ENCODE measurements at places on chromosomes 1 and 21.

DNA sequence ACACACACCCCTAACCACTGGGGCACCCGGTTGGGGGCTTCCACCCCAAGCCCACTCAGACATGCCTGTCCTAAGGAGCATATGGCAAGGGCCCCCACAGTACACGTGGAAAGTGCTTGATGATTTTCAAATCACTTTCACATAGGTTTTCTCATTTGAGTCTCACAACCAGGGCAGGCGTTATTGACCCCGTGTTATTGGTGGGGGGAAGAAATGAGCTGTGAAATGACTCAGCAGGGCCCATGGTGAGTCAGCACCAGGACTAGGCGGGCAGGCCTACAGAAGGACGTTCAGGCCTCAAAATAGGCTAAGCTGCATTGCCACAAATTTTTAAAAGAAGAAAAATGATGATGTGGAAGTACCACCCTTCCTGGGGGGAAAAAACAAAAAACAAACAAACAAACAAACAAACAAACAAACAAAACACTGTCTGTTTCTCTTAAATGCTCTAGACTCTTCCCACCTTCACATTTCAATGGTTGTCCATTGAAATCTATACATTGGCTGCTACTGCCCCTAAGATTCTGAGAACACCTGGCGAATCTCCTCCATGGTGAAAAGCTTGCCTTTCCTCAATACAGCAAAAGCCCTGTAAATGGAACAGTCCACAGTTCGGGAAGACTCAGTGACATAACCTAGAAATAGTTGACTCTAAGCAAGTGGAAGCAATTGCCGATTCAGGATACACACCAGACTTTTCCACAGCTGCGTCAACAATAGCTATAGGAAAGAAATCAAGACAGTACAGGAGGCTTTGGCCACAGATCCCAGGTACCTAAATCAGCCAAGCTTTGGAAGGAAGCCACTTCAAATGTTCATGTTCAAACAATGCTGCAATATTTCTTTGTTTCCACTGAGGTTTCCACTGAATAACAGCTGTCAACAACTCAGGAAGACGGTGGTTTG lies 234.7 kb downstream of the TOMM20 start:
- DNase-seq = peak; percentile 76

DNA sequence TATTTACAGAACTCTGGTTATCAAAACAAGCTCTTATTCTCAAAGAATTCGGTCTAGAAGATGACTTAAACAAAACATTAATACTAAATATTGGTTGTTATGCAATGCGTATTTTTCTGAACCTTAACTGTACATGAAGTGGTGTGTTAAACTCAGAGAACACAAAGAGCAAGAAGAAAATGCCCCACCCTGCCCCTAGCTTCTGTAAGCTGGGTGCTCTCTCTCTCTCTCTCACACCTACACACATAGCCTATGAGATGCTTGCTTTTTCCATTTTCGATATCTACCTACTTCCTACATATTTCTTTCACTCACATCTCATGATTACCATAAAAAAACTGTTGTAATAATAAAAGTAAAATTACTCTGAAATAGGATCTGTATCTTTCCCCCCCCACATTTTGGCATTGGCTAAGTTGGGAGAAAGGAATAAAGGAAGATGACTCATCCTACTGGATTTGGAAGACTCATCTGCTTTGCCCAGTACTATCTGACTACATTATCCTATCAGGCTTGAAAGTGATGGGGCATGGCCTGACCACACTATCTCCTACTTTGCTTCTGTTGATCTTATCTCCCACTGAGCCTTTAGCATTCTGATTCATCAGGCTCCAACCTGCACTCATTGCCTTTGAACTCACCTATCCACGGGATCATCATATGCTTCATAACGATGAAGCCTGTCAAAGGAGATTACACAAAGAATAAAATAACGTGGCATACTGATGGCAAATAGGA lies 2.9 kb downstream of the CRYZ start:
- peak; percentile 80 for DNase-seq

- no peak for DNase-seq
These were observed 52.1 kb upstream of the SLC44A3 start for GRCh38 chr1:94768036-94768435.

DNA sequence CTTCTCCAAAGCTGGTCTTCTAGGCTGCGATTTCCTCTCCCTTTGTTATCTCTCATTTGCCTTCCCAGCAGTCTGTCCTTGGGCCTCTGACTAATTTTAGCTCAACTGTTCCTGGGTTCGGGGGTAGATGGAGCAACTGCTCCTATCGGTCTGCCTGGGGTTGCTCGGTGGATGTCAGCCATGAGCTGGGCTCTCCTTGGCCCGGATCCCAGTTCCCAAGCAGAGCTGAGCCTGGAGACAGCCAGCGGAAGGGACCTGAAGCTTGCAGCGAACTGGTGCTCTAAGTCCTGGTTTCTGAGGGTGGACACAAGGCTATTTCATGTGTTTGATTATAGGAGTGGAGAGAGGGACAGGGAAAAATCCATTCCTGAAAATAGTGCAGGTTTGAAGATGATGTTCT lies 423.0 kb downstream of the RPS6KC1 start:
- DNase-seq = no peak

GRCh38 chr1:227273557-227273956 lies 44.7 kb downstream of the CDC42BPA start:
- DNase-seq = no peak

- DNase-seq = no peak
These were observed 40.5 kb upstream of the HMCN1 start for GRCh38 chr1:185693654-185694053.

DNA sequence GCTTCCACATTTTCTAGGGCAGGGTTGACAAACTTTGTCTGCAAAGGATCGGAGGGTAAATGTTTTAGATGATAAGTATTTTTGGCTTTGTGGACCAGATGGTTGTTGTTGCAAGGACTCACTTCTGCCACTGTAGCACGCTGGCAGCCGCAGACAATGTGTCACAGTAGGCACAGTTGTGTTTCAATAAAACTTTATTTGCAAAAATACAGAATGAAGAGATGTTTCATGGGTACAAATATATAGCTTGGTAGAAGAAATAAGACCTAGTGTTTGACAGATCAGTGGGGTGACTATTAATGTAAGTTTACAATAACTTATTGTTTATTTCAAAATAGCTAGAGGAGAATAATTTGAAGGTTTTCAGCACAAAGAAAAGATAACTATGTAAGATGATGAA lies 127.8 kb downstream of the GRIK3 start:
- no peak for DNase-seq

DNA sequence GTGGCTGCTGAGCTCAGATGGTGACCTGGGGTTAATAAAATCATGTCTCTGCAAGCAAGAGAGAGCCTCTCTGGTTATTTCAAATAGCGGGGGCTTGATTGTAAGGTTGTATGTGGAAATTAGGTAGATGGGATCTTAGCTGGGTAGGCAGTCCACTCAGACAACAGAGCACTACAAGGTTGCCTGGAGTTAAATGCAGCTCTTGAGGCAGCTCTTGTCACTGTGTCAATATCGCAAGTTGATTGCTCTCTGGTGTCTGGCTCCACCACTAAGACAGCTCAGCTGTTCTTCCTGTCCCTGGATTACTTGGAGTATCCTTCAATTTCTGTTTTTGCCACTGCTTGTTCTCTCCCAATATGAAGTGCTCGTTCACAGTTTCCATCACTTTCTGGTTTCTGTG lies 93.8 kb downstream of the C21orf91 start:
- DNase-seq = no peak

DNA sequence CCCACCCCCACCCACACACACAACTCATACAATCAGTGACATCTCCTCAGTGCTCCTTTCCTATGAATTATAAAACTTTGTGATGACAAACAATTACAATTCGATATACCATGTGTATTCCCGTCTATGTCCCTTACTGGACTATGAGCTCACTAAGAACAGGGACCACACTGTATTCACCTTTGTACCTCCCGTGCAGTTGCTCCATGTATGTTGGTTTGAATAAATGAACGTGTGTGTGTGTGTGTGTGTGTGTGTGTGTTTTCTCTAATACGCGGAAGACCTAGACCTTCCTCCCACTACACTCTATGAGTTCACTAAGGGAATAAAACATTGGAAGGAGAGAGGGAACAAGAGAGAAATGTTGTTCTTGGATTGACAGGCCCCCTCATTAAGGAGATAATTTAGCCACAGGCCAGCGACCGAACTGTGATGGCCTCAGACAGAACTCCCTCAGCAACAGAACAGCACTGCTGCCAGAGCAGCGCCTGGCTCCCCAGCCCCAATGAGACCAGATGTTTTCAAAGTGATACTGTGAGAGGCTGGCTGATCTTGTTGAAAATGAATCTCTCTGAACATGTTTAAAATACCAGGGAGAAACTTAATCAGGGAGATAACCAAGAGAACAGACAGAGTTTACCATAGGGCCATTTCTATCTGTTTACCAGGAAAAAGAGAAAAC lies 21.7 kb downstream of the BCAR3 start:
- DNase-seq = no peak

GRCh38 chr21:40733024-40733397 lies 113.9 kb downstream of the DSCAM start:
- DNase-seq = no peak

GRCh38 chr1:232812560-232812959 lies 7.3 kb downstream of the MAP10 start:
- DNase-seq = no peak

GRCh38 chr1:185672719-185673360 lies 61.4 kb upstream of the HMCN1 start:
- no peak for DNase-seq

DNA sequence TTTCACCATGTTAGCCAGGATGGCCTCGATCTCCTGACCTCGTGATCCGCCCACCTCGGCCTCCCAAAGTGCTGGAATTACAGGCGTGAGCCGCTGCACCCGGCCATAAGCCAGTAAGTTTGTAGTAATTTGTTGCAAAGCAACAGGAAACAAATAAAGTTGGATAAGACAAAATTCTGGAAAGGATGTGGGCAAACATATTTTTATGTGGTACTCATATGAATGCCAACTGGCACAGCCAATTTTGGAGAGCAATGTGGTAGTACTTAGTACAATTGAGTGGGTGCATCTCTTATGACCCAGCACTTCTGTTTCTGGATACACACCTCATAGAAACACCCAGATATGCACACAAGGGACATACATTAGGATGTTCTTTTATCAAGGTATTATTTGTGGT lies 8.4 kb upstream of the IL12RB2 start:
- no peak for DNase-seq

DNA sequence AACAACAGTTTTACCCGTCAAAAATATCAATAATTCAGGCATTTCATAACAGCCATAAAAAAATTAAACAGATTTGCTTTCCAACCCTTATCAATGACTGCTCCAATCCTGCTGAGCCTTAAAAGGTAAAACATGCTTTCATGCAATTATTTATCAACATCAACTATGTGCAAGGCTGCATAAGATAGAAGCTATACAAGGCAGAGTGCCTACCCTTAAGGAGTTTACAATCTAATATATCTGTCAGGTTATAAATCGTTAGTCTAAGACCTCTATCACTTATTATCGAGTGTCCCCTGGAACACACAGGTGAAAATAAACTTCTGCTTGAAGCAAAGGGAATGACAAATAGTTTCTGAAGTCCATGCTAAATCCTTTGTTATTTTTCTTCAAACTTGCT lies 1.8 kb downstream of the ERRFI1 start:
- DNase-seq = no peak

- no peak for DNase-seq
These were observed 14.9 kb downstream of the CXADR start for GRCh38 chr21:17527711-17528110.

DNA sequence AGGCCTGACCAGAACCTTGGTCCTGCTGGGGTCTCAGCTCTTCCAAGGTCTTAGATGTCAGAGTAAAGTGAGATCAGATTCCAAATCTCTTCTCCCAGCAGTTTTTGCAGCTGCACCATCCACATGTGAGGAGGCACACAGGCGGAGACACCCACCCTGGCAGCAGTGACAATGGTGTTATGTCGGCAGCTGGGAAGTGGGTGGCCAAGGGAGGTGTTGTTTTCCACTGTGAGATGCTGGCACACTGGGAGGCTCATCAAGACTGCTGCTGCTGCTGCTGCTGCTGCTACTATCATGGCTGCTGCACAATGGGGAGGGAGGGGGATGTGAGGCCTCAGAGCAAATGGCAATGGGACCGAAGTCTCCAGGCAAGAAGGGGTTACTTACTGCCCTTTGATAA lies 23.6 kb downstream of the CAMK2N1 start:
- no peak for DNase-seq

GRCh38 chr1:54439550-54440223 lies 33.5 kb upstream of the SSBP3 start:
- peak; percentile 28 for DNase-seq

DNA sequence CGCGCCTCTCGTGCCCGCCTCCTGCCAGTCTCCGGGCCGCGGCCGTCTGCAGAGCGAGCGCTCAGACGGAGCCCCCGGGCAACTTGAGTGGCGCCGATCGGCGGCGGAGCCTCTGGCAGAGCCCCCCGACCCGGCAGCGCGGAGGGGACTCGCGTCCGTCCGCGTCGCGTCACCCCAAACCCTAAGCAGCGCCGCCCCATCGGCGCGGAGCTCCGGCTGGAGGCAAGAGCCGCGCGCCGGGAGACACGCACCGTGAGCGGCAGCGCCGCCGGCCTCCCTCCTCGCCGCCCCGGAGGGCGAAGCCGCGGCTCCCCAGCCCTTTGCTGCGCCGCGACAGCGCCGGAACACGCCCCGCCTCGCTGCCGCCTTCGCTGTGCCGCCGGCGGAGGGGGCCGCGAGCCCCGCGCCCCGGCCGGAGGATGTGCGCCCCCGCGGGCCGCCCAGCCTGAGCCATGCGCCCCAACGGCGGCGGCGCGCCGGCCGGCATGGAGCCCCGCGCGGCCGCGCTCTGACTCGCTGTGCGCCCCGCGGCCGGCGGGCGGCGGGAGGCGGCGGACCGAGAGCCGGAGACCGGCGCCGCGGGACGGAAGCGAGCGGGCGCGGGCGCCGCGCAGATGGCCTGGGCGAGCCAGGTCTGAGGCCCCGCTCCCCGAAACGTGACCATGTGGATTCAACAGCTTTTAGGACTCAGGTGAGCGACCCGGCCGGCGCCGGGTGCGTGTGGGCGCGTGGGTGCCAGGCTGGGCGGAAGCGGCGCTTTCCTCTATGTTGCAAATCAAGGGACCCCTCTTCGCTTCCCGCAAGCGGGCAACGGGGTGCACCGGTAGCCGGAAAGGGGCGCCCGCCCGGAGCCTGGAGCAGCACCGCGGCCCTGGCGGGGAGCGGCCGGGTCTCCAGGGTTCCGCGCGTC lies 610 bp downstream of the AJAP1 start:
- DNase-seq = no peak

GRCh38 chr21:44739316-44739715 lies 27.9 kb upstream of the TSPEAR start:
- no peak for DNase-seq

DNA sequence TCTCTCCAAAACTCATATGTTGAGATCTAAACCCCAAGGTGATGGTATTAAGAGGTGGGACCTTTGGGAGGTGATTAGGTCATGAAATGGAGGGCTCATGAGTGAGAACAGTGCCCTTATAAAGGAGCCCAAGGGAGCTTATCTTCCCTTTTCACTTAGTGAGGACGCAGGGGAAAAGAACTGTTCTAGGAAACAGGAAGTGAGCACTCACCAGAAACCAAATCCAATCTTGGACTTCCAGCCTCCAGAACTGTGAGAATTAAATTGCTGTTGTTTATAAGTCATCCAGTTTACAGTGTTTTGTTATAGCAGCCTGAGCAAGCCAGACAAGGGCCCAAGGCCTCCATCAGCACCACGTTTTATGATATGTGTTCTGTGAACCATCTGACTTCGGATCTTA lies 60.3 kb upstream of the LRRC8D start:
- DNase-seq = no peak

GRCh38 chr1:246618240-246618808 lies 52.1 kb downstream of the CNST start:
- no peak for DNase-seq

Data from EL (cell line).